Smooth muscle cell of the brain vasculature (primary cell): ENCODE measurements at places on chromosomes 7 and 10.

GRCh38 chr10:60974463-60975149, 30.6 kb upstream of the RHOBTB1 start:
- DNase-seq: no peak

DNA sequence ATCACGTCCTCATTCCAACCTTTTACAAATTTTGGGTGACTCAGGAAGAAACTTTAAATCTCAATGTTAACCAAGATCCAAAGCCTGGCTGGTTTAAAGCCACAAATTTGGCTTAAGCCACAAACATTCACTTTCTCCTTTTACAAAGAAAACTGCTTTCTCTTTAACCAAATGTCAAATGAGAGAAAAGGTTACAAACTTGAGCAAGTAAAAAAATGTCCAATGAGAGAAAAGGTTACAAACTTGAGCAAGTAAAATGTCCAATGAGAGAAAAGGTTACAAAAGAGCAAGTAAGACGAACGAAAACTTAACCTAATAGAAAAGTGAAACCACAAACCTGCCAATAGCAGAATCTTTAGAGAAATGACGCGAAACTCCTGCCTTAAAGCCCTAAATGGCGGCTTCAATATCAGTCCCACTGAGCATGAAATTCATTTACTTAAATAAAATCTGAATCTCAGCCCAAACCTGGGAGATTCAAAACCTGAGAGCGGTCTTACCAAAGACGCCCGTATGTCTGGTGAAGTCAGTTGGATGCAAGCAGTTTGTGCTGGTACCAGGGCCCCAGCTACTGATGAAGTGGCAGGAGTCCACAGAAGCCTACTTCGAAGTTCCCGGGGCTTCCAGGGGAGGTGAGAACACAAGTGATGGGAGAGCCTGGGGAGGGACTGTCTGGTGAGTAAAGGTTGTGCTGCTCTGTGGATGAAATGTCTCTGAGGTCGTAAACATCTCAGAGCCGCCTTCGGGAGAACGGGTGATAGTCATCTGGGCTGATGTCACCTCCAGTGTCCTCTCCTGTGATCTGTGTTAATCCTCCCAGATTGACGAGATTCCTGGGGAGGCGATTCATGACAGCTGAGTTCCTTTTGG, 74.6 kb downstream of the PAXIP1 start:
- DNase-seq: peak; percentile 85

GRCh38 chr10:67609996-67610793, 85.8 kb downstream of the CTNNA3 start:
- no peak for DNase-seq

GRCh38 chr10:98971464-98971863, 264.2 kb downstream of the HPSE2 start:
- DNase-seq: no peak

DNA sequence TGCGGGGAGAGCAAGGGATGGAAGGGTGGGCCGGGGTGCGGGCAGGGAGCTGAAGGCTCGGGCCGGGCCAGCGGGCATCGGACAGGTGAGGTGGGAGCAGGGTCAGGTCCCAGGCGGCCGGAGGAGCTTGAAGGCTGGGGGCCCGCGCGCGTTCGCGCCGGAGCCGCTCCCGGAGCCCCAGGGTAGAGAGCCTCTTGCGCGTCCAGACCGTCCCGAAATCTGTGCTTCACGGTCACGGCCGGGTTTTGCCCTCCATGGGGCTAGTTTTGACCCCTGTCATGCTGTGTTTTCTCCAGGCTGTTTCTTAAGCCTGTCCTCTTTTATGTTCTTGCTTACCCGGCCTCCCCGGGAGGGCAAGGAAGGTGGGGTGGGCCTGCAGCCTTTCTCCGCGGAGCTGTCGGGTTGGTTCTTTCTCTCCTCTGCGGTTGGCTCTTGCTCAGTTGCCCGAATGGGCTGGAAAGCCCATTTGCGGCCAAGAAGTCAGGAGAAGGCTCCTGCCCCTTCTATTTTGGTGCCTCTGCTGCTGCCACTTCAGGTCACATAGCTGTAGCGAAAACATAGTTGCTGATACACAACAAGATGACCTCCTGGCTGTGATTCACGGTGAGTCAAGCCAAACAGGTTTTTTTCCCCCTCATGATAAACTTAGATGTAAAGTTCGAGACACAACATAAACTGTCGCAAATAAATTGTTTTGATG, 650 bp downstream of the UBE2D1 start:
- no peak for DNase-seq

DNA sequence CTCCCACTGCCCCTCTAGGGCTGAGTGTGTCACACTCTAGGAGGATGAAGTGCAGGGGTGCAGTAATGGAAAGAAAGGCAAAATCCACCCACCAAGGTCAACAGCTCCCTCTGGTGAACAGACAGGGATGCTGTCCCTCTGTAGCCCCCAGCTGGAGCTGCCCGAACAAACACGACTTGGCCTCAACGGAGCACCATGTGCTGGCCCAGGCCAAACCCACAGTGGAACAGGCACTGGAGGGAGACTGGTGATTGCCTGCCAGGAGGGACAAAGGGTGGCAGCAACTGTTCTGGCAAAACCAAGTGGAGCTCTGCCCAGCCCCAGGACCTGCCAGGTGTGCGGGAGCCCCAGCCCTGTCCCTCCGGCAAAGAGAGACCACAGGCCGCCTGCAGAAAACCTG, 20.7 kb downstream of the PDIA4 start:
- DNase-seq: no peak

DNA sequence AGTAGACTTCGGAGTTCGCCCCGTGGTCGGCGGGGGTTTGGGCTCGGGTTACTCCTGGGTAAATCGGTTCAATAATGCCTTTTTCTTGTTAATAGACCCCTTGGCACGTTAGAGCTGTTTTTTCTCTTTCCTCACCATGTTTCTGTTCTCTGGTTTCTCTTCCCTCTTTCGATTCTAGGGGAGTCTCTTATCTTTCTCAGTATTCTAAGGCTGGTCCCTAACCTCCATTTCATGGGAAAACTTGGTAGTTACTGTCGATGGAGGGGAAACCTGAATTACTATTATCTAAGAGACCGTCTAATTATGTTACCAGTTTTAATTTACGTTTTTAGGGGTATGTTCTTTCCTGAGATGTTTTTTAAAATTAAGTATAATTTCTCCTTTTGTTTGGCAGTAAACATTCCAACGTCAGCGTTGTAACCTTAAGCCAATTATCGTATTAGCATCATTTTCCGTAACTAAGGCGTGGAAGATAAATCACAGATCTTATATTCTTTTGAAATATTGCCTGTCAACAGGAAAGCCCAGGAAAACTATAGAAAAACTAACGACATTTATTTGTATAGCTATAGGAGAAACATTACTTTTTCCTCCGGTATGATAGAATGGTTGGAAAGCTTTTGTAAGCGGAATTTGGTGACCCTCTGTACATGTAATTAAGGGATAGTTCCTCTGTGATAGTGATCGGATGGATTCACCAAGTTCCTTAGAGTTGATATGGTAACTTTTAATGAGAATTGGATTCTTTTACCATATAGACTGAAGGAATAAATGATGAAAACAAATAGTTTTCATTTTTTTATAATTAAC, 847 bp downstream of the BTAF1 start:
- no peak for DNase-seq
